Activated CD4-positive, alpha-beta T cell treated with anti-CD3 and anti-CD28 coated beads for 4 hours (primary cell): ENCODE measurements at places on chromosomes 13 and 19.

DNA sequence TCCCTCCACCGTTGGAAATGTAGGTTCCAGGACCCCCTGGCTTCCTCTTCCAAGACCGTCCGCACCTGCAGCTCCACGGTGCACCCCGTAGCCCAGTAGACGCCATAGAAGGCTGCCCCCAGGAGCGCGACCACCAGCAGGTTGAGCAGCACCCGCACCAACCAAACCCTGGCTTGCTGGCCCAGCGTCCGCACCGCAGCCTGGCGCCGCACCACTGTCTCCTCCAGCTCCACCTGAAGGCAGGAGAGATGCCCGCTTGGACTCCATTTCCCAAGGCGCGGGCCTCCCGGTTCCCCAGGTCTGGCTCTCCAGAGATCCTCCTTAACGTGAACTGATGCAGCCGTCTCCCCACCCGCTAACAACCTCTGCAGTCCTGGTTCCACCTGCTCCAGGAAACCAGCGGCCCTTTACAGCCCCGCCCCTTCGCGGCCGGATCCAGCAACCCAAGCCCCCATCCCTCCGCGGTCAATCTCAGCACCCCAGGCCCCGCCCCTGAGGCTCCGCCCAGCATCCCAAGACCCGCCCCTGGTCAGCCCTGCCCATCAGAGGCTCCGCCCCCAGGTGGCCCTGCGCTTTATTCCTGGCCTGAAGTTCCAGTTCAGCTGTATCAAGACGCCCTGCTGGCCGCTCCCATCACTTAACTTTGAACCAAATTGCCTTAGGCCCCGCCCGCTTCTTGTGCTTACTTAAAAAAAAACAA is 5.0 kb upstream of the LENG1 start:
- DNase-seq, result peak; percentile 17

- DNase-seq, result no peak
Observed at GRCh38 chr19:28472843-28473242, 740.1 kb downstream of the UQCRFS1 start.

- DNase-seq, result no peak
Observed at GRCh38 chr13:45626731-45627374, 11.3 kb upstream of the ERICH6B start.

GRCh38 chr19:30066781-30067759 is 125.0 kb downstream of the URI1 start:
- DNase-seq, result no peak

GRCh38 chr19:3983936-3984583 is 1.2 kb downstream of the EEF2 start:
- DNase-seq, result peak; percentile 25

DNA sequence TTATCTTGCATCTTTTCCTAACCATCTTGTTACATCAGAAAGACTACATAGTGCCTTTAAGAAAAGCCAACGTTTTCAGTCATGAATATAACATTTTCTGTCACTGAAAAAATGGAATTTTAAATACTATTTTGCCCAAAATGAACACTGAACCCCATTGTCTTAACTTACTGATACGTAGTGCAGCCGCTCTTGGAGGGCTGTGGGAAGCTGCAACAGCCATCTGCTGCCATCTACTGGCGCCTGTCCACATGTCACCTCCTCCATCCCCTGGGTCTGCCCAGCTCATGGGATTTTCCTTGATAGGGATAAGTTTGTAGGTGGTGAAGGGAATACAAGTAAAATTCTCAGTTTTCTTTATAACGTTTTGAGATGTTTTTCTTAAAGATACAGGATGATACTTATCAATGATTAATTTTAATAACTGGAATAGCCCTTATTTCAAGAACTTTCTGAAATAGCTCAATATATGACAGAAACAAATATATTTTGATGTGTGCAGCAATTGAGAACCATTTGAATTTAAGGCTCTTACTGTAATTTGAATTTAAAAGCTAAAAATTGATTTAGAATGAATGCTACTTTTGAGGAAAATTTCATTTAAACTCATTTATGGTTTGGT is 73.7 kb downstream of the GGACT start:
- DNase-seq, result peak; percentile 63

DNA sequence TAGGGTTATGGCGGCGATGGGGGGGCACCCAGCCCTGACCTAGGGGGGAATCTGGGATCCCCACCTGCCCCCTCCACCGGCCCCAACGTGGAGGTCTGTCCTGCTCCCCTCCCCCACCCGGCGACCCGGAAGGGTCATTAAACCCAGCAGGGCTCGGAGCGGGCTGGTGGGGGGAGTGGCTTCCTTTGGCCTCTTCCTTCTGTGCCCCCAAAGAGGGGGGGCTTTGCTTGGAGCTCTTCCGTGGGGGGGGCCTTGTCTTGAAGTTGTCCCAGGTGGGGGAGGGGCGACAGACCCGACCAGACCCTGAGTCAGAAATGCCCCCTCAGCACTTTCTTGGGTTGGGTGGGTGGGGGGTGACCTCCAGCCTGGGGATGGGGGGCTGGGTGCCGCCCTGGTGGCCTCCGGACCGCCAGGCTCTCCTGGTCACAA is 1.5 kb downstream of the ARID3A start:
- no peak for DNase-seq

GRCh38 chr13:93771782-93772181 is 545.2 kb downstream of the GPC6 start:
- no peak for DNase-seq

- DNase-seq, result no peak
Observed at GRCh38 chr19:50203281-50204080, at the start of gene MYH14. Gene MYH14, plus strand, starts transcription at chr19:50203622. Its CDS starts 6,744 bp downstream, at chr19:50210366.
